Aorta (tissue), 5 donors: ENCODE measurements at places on chromosomes 2 and 18.

DNA sequence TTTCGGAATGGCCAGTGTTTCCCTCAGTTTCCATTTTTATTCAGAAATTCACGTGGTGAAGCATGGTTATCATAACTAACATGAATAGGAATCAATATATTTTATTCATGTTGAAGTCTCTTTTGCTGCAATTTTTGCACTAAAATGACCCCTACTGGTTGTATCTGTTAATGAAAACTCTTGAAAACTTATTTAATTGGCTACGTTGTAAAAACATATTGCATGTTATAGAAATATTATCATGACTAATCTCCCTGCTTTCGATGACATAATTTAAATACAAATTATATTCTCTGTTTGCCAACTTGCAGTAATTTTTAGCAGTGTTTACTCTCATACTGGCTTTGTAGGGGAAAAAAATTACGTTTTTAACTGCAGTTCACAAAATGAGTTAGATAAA is 3.5 kb downstream of the CRIM1 start:
- DNase-seq, result no peak

DNA sequence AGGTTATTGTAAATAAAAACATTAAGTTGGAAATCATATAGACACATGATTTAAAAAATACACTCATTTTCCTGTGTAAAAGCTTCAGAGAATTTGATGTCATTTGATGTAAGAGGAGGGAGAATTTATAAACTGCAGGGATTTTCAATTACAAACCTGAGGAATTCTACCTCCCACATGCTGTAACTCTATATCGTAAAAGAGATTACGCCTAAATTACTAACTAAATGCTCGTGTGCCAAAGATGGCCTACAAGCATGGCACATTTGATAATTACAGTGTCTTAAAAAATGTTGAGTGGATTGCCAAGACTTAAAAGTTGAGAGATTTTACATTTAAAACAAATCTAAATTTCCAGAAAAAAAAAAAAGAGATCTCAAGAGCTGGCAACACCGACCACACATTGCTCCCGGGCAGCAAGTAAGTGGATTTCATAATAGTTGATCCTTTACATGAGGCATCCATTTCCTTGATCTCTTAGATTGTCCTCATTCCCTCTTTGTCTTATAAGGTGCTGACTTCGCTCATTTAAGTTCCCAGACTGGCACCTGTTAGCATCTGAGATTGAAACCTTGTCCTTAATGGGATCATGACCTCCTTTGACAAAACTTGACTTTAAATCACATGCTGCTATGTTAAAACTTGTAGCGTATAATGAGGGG is 840.3 kb upstream of the ZEB2 start:
- DNase-seq, result no peak

GRCh38 chr2:167200019-167200418 is 311.7 kb downstream of the XIRP2 start:
- no peak for DNase-seq

DNA sequence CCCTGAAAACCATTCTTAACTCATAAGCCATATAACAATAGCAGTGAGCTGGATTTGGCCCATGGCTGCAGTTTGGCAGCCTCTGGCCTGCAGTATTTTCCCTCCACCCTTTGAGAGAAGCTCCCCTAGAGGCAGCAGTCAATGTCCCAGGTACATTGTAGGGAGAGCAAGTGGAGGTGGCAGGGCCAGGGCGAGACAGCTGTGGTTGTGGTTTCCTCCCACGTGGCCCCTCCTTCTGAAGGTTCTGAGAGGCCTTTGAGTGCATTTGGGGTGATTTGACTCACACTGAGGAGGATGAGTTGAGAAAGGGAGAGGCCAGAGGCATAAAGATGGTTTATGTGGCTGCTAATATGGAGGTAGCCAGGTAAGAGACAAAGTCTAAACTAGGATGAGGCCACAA is 45.5 kb upstream of the LDAH start:
- no peak for DNase-seq

GRCh38 chr2:167785606-167786216 is 461.7 kb downstream of the STK39 start:
- no peak for DNase-seq

DNA sequence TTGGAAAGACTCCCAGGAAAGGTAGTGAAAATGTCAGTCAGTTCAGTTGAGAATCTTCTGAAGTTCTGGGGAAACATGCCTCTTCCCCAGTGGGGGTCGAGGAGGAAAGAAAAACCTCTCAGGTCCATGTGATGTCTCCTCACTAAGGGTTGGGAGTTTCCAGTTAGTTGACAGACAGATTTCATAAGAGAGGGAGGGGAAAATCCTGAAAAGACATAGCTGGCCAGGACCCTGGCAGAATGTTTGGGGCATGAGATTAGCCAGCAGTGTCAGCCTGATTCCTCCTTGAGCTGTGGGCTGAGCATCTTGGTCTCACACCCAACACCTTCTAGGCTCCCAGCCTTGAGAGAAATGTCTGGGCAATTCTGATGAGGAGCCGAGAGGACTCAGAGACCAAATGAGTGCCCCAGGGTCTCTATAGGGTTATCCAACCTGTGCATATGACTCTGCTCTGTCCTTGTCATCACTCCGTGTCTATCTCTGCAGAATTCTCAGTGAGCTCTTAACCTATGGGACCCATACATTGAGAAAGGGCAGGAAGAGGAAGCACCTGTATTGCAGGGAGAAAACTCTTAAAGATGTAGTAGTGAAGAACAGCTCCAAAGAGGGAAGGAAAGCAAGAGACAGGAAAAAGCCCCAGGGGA is 13.9 kb downstream of the BMP10 start:
- DNase-seq, result no peak
